Jurkat, Clone E6-1 (cell line): ENCODE measurements at places on chromosomes 2 and 18.

GRCh38 chr2:223227338-223227737, 175.3 kb downstream of the KCNE4 start:
- DNase-seq, result no peak

DNA sequence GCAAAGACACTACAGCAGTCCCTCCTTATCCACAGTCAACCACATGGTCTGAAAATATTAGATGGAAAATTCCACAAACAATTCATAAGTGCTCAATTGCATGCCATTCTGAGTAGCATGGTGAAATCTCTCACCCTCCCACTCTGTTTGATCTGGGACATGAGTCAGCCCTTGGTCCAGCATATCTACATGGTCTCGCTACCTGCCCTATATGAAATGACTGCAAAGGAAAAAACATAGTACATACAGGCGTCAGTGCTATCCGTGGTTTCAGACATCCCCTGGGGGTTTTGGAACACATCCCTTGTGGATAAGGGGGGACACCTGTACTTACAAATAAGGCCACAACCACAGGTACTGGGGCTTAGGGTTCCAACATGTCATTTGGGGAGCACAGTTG, 73.7 kb downstream of the CABLES1 start:
- no peak for DNase-seq

DNA sequence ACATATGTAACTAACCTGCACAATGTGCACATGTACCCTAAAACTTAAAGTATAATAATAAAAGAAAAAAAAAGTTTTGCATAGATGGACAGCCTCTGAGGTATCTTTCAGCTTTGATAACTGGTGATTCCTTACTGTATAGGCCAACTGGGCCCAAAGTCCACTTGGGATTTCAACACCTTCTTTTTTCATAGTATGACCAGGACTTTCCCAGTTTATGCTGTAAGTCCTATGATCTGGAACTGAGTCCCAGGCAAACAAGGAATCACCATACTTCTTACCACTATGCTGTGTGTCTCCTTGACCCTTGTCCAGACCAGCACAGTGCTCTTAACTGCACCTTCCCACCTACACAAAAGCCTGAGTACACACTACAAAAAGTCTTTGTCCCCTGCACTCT, 205.1 kb upstream of the RBBP8 start:
- no peak for DNase-seq

- no peak for DNase-seq
These were observed 31.3 kb downstream of the SP140 start for GRCh38 chr2:230256733-230257332.

DNA sequence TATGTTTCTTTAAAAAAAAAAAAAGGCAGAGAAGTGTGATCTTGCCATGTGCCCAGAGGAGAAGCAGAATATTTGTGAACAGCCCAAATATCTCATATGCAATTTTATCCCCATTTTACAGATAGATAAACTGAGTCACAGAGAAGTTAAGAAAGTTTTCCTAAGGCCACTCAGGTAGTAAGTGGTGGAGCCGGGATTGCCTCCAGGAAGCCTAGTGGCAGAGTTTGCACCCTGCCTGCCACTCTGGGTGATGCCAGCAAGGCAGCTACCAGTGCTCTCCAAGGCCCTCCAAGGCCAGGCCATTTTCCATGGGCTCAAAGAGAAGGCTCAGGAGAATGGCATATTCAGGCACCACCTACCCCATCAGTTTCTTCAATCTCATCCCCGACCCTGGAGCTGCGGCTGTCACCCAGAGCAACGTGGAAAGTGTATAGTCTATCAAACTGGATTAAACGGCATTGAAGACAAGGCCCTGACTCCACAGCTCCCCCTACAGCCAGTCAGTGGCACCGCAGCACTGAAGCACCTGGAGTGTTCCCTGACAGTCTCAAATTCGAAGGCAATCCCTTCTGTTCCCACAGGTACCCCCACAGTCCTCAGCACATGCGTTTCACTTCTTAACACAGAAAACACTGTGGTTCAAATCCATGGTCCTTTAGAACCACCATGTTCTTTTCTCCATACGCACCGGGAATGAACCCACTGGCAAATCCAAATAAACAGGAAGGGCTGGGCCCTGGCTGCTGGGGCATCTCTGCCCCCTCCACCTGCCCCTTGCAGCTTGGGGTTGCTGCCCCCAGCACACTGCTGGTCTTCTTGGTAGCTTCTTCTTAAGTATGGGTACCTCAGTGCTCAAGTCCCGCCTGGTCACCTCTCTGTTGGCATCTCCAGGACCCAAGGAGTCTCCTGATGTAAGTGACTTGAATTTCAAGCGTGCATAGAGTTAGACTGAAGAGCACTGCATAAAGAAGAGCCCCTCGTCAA, 175.3 kb downstream of the INHBB start:
- DNase-seq, result peak; percentile 39

DNA sequence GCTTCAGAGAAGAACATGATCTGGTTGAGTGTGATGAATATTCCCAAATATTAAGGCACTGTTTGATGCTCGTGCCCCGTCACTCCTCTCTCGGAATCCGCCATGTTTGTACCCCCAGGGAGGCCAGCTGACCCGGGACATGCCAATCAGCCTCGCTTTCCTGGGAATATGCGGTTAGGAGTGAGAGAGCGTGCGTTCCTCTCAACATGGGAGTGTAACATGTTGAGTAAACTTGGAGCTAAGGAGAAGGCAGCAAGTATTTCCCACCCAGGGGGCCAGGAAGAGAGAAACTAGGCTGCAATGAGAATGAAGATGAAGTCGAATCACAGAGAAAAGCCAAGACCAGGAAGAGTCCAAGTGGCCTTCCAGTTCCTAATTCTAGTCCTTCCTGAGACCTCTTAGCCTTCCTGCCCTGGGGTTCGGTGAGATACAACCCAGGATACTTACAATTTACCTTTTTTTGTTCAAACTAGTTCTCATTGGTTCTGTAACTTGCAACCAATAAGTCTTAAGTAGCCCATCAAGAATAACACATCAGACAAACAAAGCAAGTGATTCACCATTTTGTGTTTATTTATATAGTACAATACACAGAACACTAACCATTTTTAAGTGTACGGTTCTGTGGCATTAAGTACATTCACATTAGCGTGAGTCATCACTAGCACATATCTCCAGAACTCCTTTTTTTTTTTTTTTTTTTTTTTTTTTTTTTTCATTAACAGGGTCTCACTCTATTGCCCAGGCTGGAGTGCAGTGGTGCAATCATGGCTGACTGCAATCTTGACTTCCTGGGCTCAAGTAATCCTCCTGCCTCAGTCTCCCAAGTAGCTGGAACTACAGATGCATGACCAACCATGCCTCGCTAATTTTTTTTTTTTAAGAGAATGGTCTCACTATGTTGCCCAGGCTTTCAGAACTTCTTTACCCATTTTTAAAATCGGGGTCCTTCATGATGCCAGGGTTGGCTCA, 36.4 kb upstream of the SLC1A4 start:
- no peak for DNase-seq

- DNase-seq, result no peak
These were observed 155.1 kb upstream of the FSHR start for GRCh38 chr2:49309461-49309860.

GRCh38 chr18:56224669-56225561, 413.5 kb downstream of the TXNL1 start:
- DNase-seq, result no peak

GRCh38 chr2:24382363-24383073, 22.2 kb upstream of the ITSN2 start:
- DNase-seq, result peak; percentile 59

DNA sequence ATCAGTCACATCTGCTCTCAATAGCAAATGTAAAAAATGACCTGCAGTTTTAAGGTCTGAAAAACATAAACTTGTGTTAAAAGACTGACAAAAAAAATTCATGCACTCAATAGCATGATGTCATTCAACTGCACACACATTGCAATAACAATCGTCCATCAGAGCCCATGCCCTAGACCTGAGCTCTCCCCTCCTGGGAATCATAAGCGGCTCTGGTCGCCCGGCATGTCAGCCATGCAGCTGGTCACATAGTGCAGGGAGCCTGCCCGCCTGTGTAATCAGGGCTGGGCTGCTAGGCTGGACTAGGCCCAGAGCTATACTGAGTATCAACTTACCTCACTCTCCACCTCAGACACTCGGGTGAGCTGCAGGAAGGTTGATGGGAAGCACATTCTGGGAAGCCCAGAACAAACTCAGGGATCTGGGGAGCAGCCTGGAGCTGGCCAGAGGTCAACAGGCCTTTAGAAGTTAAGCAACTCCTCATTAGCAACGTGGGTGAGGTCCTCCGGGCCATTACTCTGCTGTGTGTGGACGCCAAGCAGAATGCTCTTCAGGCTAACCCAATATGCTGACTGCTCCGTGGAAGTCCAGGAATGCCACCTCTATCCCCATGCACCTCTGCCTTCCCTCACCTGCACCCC, 165.5 kb downstream of the TTC32 start:
- DNase-seq, result no peak

- DNase-seq, result no peak
These were observed 15.2 kb downstream of the RAMP1 start for GRCh38 chr2:237874585-237875161.

DNA sequence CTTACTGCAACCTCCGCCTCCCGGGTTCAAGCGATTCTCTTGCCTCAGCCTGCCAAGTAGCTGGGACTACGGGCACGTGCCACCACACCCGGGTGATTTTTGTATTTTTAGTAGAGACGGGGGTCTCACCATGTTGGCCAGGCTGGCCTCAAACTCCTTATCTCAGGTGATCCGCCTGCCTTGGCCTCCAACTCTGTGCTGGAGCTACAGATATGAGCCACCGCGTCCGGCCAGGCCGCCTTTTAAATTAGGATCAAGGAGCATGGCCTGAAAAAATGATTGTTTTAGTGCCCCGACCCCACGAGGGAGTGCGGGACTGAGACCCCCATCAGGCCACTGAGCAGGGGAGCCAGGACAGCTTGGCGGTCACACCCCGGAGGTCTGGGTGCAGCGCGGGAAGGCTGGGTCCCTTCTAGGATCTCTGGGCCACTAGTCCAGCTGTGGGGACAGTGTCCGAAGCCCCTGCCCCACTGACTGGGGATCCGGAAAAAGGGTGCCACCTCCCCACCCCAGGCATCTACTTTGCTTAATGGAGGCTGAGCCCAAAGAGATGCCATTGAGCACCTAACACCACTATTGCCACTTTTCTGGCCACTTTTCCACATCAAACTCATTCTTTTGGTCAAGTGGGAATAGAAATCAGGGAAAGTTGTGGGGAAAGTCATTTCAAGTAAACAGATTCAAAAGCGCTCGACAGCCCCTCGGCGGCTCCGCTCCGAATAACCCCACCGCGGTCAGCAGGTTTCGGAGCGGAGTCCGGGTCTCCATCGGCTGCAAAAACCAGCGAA, 19.7 kb upstream of the DNMT3A start:
- DNase-seq, result no peak

GRCh38 chr2:96117701-96118588, 1.6 kb upstream of the ADRA2B start:
- no peak for DNase-seq

GRCh38 chr2:53129851-53130250, 637.8 kb upstream of the CHAC2 start:
- no peak for DNase-seq

- no peak for DNase-seq
These were observed 19.3 kb downstream of the TRABD2A start for GRCh38 chr2:84861539-84861938.

- DNase-seq, result no peak
These were observed 102.1 kb downstream of the KLHL14 start for GRCh38 chr18:32670727-32671126.

- DNase-seq, result no peak
These were observed 21.3 kb upstream of the COL3A1 start for GRCh38 chr2:188952901-188953300.

DNA sequence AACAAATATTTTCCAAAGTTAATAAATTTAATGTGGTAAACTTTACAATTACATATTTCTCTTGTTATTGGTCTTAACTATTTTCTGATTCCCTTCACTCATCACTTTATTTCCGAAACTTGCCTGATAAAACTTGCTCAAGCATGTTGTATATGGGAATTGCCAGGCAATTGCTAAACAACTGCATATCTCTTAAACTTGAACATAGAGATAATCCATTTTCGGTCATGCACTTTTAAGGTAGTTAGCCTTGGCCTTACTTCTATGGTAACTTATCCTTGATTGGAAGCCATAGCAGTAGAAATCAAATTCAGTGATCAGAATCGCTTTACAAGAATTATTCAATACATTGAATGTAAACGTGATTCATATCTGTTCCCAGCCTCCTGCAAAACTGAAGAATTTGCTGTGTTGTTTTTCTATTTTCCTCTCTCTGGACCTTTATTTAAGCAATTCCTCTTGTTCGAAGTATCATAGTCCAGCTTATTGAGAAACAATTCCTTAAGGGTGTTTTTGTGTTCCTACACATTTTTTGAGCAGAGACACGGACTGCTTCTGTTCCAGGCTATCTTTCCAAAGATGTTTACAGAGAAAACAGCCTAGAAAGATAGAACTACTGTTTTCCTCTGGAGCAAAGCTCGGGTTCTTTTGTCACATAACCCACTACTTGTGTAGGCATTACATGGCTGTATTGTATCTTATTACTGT, 674.3 kb downstream of the IRS1 start:
- DNase-seq, result no peak

- DNase-seq, result no peak
These were observed 10.9 kb downstream of the STARD7 start for GRCh38 chr2:96197546-96198255.

GRCh38 chr2:61631321-61631720, 93.2 kb upstream of the XPO1 start:
- DNase-seq, result no peak

DNA sequence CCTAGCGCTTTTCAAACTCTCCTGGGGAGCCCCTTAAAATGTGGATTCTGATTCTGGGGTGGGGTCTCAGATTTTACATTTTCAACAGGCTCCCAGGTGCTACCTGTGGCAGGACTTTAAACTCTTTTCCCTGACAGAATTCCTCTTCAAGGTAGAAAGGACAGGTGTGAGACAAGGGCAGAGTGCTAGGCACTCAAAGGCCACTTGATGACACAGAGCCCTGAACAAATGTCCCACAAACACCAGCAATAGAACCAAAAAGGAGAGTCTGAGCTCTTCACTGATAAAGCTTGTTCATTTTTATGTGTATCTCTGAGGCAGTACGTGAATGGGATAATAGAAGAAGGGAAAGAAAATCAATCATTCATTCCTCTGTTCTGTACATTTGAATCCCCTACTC, 77.7 kb upstream of the PELI1 start:
- DNase-seq, result no peak

GRCh38 chr2:195317550-195317949, 339.5 kb upstream of the SLC39A10 start:
- no peak for DNase-seq
